ENCODE measurements at places on chromosomes 2 and 18.

DNA sequence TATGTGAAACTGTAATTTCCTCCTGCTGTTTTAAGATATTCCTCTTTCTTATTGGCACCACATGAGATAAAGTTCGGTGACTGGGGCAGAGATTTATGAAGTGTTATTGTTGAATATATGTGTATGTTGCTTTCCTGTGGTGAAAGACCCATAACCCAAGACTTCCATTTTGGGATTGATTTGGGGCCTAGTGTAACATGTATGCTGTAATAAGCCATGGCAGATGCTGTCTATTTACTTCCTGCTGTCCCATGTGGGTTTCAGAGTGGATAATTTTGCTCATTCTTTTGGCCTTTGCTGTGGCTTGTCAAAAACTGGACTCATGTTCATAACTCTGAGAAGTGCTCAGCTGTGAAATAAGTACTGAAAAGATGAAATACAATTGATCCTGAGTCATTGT, 10.8 kb upstream of the MYO1B start:
- ATAC-seq: no peak

GRCh38 chr2:196076778-196077568, 8.3 kb upstream of the DNAH7 start:
- no peak for ATAC-seq

- ATAC-seq: peak; percentile 21
Observed at GRCh38 chr18:44601447-44601846, 79.2 kb upstream of the SETBP1 start.

DNA sequence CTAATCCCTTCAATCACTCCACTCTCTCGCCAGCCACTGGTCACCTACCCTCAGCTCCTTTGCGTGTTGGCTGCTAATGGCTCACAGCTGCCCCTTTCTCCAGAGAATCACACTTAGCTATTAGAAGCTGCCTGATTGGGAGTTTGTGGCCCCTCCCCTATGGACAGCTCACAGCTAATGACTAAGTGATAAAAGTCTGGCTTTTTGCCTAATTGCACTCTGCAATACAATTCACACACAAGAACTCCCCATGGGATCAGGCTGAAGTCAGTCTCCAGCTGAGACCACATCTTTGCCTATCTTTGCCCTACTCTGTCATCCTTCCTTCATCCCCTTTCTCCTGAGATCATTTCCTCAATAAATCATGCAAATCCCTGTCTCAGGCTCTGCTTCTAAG, 701.9 kb upstream of the RAB6C start:
- ATAC-seq: peak; percentile 80

GRCh38 chr2:57396355-57397098, 650.1 kb upstream of the VRK2 start:
- no peak for ATAC-seq

DNA sequence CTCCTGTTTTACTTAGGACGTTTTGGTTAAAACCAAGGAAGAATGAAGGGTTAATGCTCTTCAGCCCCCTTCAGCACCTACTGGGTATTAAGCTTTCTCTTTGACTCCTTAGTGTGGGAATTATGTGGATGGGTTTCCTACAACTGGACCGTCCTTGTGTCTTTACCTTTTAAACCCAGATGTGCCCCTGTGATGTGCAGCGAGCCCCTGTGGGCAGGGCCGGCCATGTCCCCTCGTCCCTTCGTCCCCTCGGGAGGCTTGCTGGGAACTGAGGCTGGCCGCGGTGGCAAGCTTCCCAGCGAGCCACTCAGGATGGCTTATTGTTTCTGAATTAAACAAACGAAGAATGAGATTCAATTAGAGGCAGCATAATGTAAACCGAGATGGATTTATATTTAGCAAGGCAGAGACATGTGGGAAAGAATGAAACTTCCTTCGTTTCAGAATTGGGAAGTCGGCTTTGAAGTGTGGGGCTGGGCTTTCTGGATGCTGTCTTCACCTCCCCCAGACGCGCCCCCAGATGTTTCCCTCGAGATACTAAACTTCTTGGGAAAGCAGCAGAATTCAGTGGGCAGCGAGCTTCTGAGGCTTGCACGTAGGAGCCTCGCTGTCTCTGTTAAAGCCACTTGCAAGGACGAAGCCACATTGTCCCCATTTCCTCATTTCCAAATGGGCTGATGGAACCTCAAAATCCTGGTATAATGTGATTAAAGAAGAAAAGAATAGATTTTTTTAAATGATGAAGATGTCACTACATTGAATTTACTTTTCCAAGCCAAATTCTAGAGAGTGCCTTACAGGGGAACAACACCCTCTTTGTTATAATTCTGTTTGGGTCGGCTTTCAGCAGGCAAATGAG, 146.0 kb downstream of the VAPA start:
- ATAC-seq: no peak

GRCh38 chr2:183112577-183112976, 11.7 kb upstream of the NUP35 start:
- ATAC-seq: no peak

GRCh38 chr2:55311444-55311870, 42.4 kb upstream of the MTIF2 start:
- ATAC-seq: no peak

DNA sequence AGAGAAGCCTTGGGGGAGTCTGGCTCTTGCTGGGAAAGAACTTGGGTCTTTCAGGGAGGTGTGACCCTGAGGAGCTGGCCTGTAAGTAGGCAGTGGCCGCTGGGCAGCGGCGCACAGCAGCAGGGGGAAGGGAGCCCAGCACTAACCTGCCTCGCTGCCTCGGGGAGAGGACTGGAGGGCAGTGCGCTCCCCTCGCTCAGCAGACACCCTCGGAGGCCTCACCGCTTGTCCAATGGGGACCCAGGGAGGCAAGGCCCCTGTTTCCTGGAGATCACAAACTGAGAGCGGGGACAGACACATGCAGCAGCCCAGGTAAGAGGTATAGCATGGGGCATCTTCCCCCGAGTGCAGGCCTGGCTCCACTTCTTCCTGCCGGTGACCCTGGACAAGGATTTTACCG, 3.3 kb downstream of the DNMT3A start:
- no peak for ATAC-seq

GRCh38 chr2:234853729-234854128, 98.1 kb upstream of the SH3BP4 start:
- peak; percentile 49 for ATAC-seq

GRCh38 chr2:182921234-182921633, 54.8 kb upstream of the FRZB start:
- ATAC-seq: no peak

GRCh38 chr2:220166616-220167015, 539.2 kb downstream of the SLC4A3 start:
- peak; percentile 38 for ATAC-seq

GRCh38 chr2:238235331-238235732, 4.5 kb downstream of the HES6 start:
- no peak for ATAC-seq

DNA sequence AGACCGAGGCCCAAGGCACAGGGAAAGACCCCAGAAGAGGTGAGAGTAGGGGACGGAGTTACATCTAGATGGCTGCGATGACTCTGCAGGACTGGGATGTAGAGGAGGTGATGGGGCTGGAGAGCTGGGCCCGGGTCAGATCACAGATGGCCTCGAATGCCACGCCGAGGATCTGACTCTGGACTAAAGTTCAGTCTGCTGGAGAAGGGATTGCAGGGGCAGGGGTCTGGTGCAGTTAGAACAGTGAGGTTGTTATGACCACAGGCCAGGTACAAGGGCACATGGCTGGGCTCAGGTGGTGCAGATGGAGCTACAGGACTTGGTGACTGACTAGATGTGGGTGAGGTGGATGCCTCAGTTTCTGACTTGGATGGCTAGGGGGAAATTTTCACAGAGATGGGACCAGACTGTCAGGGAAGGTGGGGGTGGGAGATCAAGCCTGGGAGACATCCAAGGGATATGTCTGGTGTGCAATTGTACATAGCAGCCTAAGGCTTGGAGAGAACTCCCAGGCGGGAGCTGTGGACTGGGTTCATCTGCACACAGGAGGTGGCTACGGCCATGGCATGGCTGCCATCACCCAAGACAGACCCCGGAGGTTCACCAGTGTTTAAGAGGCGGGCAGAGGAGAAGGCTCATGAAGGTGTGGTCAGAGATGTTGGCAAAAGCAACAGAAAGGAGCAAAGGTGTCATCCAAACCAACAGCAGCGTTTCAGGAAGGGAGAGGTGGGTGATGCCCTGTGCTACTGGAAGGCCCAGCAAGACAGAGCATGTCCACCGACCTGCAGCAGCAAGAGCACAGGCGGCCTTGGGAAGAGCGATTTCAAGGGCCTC, 66.9 kb downstream of the CIB4 start:
- ATAC-seq: no peak

DNA sequence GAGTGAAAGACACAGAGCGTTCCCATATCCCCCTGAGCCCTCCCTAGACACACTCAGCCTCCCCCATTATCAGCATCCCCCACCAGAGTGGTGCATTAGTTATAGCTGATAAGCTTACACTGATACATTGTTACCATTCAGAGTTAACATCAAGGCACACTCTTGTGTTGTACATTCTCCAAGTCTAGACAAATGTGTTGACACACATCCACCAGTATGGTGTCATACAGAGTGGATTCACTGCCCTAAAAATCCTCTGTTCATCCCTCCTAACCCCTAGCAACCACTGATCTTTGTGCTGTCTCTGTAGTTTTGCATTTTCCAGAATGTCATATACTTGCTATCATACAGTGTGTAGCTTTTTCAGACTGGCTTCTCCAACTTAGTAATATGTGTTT, 78.0 kb upstream of the RPL31 start:
- no peak for ATAC-seq

DNA sequence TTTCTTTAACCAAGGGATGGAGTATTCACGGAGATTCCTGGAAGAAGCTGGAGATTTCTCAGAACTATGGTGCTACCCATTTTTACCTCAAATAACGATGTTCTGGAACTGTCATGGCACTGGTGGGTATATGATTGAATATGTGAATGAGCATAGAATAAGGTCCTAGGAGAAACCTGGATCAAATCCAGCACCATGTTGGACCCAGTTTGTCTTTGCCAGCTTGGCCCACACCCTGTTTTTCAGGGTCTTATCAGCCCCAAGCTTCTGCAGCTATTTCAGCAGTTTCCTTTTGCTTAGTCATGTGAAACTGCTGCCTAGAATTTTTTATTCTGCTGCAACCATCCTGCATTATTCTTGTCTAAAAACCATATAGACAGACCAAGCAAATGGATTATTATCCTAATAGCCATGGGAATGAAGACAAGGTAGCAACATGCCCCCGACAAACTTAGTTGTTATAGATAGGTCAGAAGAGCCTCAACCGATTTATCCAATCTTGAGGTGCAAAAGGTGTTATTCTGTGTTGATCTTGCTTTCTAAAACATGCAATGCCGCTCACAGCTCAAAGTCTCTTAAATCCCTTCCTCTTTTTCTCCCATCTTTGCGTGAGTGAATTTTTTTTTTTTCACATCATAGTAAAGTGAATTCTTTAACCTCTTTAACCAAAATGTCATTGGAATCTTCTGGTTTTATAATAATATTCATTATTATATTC, 133.6 kb downstream of the PRPF40A start:
- ATAC-seq: no peak

DNA sequence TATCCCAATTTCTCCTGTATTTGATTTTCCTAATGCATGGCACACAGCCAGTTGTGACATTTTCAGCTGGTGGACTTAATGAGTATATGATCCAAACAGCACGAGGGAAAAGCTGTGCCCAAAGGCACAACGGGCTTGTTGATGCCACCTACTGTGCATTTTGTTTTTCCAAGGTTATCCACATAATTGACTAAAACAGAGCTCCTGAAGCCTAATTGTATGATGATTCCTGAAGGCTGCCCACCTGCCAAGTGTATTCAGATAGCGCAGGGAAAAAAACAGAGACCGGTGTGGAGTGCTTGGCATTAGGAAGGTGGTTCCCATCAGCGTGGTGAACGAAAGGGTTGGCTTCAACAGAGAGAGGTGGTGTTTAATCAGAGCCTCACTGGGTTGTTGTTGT, 14.9 kb downstream of the RBMS1 start:
- ATAC-seq: no peak

DNA sequence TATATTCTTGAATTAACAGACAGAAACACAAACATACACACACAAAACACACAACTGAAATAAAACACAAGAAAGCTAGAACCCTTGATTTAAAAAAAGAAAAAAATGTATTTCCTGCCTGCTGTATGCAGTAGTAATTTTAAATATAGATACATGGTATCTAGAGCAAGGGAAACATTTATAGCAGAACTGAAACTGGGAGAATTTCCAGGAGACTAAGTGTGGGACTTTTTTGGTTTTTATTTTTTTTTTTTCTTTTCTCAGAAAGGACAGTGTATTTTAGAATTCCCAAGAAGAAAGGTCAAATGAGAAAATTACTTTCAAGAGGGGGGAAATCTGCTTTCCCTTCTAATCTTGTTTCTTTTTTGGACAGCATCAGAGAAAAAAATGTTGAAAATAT, 558.9 kb upstream of the PKDCC start:
- ATAC-seq: no peak

- no peak for ATAC-seq
Observed at GRCh38 chr18:79815657-79816056, 17.9 kb downstream of the KCNG2 start.

- ATAC-seq: no peak
Observed at GRCh38 chr2:149019768-149020167, 18.7 kb upstream of the LYPD6B start.

- no peak for ATAC-seq
Observed at GRCh38 chr18:8771930-8772329, 66.6 kb downstream of the MTCL1 start.

GRCh38 chr2:197601726-197602125, 73.7 kb downstream of the RFTN2 start:
- ATAC-seq: no peak

- no peak for ATAC-seq
Observed at GRCh38 chr2:207513551-207514257, 16.1 kb upstream of the CREB1 start.

DNA sequence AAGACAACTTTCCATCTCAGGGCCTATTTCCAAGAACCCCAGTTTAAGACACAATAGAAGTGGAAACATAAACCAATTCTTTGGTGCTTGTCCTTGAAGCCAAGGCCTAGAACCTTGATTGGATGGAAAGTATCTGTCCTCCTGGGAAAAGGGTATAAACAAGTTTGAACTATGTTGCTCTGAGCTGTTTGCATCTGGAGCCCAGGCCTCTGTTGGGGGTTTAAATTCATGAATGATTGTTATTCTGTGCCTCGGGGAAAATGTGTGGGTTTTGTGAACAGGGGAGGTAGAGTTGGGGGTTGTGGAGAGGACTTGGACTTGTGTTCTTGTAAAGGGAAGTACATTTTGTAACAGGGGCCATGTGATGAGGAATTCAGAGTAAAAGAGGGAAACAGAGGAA, 406.1 kb downstream of the SLC4A3 start:
- ATAC-seq: no peak

DNA sequence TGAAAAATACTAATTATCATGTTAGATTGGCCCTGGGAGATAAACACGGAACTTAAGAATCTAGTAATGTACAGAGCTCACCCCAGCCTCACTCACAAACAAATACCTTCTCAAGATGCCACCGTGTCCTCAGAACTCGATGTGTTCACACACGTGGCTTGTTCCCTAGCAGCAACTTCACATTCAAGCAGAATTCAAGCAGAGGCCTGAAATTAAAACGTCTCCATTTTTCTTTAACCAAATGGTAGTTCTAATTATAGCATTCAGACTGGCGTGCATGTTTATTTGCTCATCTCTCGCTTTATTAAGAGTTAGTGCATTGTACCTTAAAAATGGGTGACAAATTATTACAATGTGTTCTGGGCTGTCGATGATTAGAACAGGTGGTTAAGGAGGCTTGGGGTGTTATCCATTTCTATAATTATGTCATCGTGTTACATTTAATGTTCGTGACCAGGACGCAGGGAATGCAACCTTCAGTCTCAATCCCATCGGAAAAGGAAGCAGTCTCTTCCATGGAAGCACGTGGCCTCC, 57.3 kb upstream of the SLC66A3 start:
- no peak for ATAC-seq
